ENCODE measurements at places on chromosomes 3 and 15.

DNA sequence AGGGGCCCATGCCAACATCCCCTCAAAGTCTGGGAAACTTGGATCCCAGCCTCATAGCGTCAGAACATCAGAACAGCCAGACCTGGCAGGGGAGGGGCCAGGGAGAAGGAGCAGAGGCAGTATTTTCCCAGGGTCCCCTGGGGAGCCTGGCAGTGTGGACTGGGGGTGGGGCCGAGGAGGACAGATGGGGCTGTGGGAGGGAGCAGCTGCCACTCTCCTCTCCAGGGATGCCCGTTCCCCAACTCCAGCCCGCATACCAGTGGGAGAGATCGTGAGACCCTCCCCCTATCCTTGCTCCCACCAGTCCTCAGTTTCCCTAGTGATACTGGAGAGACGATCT, 6.5 kb upstream of the DNAJB8 start:
- DNase-seq = no peak

GRCh38 chr15:79916502-79917132, 19.8 kb upstream of the MTHFS start:
- no peak for DNase-seq

DNA sequence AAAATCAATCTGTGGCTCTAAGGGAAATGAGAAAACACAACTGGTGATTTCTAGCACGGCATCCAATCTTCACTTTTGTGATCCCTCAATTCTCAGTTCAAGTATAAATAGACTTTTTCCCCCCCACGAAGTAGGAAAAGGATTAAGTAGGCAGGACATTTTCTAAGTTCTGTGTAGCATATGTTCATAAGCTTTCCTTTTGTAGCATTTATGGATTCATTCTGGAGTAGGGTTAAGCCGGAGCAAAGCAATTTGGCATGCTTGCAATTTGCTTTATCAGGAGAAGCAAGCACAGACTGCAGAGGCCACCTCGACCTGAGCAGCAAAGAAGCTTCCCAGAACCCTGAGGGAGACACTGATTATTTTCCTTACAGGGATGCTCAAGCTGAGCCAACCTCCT, 66.3 kb downstream of the FHIT start:
- DNase-seq = no peak

GRCh38 chr3:8767667-8768363, 1.6 kb downstream of the OXTR start:
- DNase-seq = peak; percentile 3

GRCh38 chr15:85500729-85501128, 120.3 kb downstream of the AKAP13 start:
- no peak for DNase-seq

GRCh38 chr15:80798911-80799310, 19.7 kb downstream of the CEMIP start:
- DNase-seq = no peak

DNA sequence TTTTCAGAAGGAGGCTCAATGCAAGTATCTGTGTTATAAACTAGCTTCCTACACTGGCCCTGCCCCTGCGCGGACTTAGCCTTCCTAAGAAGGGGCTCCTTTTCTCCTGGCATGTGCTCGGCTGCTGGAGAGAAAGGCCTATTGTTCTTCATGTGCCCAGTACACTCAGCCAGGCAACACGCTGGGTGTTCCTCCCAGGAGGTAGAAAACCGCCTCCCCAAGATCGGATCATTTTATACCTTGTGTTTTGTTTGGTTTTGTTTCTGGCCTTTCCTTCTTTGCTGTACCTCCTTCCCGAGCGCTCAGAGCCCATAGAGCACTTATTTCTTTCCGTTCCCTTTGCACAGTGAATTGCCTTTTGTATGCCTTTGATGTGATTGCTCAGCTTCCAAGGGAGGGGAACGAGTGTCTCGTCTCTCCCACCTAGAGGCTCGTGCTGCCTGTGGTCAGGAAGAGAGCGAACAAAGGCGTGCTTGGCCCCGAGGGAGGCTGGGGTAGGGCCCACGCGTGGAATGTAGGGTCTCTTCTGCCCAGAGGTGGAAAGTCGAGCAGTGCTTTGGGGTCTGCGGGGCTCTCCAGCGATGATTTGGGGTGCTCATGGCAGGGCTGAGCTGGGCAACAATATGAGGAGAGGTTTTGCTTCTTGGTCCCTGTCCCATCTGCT, 30.0 kb downstream of the CCNL1 start:
- no peak for DNase-seq

GRCh38 chr15:61649046-61649445, 411.2 kb downstream of the VPS13C start:
- DNase-seq = peak; percentile 63

Data from suppressor macrophage treated with lipopolysaccharide for 4 hours (primary cell).